Naive thymus-derived CD8-positive, alpha-beta T cell (primary cell): ENCODE measurements at places on chromosomes 11 and 22. TPM values are rescaled to one million over a fixed set of nuclear protein-coding genes. Genes with fewer than 3 reads are reported as not detected.

- DNase-seq = no peak
- H3K4me1 ChIP-seq = peaks cover 7% of the 10 kb centered on the region
- no peak overlapping the region for H3K27ac ChIP-seq
- H3K36me3 ChIP-seq = peaks cover 7% of the 10 kb centered on the region
- H3K4me3 ChIP-seq = peak overlapping the region; percentile 22
- H3K27me3 ChIP-seq = no peaks in the 10 kb centered on the region
Observed at GRCh38 chr22:19811211-19811621, 43.5 kb downstream of the GNB1L start.

DNA sequence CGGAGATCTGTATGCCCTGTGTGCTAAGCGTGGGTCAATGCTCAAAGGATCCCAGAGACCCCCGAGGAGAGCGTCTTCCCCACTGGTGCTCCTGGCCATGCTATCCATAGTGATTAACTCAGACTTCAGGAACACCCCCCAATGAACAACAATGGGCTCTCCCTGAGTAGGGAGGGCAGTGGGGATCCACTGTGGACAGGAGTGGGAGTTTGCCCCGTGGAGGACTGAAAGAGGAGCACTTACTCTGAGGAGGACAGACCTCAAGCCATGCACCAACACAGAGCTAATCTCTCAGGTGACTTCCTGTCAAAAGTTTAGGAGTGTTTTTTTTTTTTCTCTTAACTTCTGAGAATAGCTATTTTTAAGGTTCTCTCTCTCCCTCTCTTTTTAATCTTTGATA lies 24.4 kb downstream of the SLC1A2 start:
- no peaks in the 10 kb centered on the region for H3K36me3 ChIP-seq
- no peak for DNase-seq
- H3K4me3 ChIP-seq = no peak overlapping the region

DNA sequence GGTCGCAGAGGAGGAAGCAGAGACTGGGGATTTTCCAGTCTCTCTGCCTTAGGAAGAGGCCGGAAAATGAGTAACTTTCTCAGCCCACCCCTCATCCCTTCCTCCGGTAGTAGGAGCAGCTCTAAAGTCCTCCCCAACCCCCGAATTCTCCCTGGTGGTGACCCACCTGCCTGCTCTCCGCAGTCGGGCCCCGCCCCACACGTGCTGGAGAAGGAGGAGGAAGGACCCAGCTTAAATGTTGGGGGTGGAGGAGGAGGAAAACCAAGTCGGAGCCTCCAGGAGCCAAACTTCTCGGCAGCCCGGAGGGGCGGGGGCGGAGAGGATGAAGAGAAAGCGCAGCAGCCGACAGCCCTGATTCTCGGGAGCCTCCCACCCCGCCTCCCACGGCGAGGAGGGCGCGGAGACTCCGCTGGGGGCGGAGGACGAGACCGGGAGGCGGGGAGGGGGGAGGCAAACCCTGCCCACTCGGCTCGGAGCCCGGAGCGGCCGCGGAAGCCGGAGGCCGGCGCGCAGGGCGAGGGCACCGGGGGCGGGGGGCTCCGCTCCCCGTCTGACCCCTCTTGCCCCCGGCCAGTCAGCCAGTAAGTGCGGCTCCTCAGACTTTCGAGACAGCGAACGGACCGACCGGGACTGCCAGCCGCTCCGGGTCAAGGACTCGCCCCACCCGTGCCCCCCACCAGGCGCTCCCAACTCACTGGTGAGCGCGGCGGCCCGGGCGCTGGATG lies at the start of gene TPBGL:
Gene TPBGL (plus strand): TSS at position 464 of the 725 bp plus-strand sequence. CDS start 276 bp downstream, outside the sequence.
- peaks cover 44% of the 10 kb centered on the region for H3K27me3 ChIP-seq
- H3K27ac ChIP-seq = no peak within 1 kb of the TSS
- DNase-seq = no peak

The SOX10 gene
- not detected for total RNA-seq

DNA sequence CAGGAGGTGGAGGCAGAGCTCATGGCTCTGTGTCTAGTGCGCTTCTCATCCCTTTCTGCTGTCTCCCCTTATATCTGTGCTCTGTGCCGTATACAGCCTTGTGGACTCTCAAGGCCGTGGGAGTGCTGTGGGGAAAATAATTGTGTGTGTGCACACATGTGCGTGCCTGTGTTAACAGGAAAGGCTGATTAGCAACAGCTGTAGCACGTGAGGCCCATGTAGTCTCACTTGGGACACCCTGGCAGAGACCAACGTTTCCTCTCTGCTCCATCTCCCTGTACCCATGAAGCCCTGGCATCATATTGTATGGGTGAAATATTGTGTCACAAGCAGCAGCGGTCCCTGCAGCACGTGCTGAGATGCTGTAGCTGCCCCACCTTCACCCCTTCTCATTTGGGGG lies 109.3 kb downstream of the LRRC32 start:
- H3K4me1 ChIP-seq = no peaks in the 10 kb centered on the region
- no peaks in the 10 kb centered on the region for H3K36me3 ChIP-seq
- no peak overlapping the region for H3K4me3 ChIP-seq

The GDPD4 gene
- total RNA-seq = not detected

DNA sequence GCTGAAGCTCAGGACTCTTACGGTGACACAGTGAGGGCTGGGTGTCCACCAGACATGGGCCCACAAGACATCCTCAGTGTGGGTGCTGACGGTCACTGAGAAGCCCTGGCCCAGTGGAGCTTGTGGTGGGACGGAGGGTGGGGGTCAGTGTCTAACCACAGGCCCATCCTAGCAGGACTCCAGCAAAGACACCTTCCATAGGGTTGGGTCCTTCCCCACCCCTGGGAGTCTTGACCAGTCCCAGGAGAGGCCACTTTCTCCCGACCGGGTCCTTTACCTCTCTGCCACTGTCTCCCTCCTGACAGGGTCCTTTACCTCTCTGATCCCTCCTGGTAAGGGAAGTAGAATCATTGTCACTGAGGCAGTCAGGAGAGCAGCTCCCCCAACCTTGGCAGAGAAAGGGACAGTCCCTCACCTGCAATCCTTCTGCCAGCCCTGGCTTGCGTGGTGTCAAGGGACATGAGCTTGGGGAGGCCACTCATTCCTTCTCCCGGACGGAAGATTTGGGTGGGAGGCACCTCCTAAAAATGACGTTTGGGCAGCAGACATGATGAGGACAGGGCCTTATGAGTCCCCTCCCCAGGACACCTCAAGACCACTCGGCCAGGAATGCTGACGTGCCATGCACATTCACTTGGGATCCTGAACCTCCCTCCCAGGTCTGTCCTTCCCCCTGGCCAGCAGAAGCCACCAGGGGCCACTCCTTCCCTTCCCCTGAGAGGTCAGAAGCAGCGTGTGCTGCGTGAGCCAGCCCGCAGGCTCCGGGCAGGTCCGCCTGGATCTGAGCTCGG lies 91.5 kb upstream of the FGF3 start:
- DNase-seq = no peak
- peak overlapping the region; percentile 29 for H3K27ac ChIP-seq
- H3K36me3 ChIP-seq = no peaks in the 10 kb centered on the region
- H3K27me3 ChIP-seq = peaks cover 48% of the 10 kb centered on the region

GRCh38 chr11:129317571-129317970 lies 58.1 kb upstream of the BARX2 start:
- H3K27me3 ChIP-seq = no peaks in the 10 kb centered on the region
- H3K4me1 ChIP-seq = no peaks in the 10 kb centered on the region
- no peak overlapping the region for H3K4me3 ChIP-seq
- H3K27ac ChIP-seq = no peak overlapping the region
- H3K36me3 ChIP-seq = no peaks in the 10 kb centered on the region

- H3K27me3 ChIP-seq = no peaks in the 10 kb centered on the region
Observed at GRCh38 chr22:46774980-46775849, 12.8 kb downstream of the TBC1D22A start.

GRCh38 chr11:93686812-93687211 lies 25.3 kb downstream of the CEP295 start:
- no peak overlapping the region for H3K4me3 ChIP-seq
- DNase-seq = no peak
- H3K27me3 ChIP-seq = no peaks in the 10 kb centered on the region
- H3K4me1 ChIP-seq = peaks cover 4% of the 10 kb centered on the region
- H3K27ac ChIP-seq = no peak overlapping the region
